ENCODE measurements at places on chromosomes 6 and 20.

GRCh38 chr6:112337209-112337638 is 9.9 kb upstream of the RFPL4B start:
- peak; percentile 54 for DNase-seq

GRCh38 chr6:143515061-143515760 is 3.7 kb upstream of the FUCA2 start:
- no peak for DNase-seq

DNA sequence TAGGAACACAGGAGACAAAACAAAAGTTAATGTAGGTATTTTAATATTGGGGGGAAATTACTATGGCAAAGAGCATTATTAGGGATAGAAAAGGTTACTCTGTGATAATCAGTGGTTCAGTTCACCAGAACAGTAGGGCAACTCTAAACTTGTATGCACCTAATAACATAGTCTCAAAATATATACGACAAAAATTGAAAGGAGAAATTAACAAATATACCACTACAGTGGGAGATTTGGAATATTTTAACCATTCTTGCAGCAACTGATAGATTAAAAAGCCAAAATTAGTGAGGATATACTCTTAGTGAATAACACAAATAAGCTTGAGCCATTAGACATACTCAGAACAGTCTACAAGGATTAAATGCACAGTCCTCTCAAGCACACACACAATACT is 11.0 kb downstream of the ARMC12 start:
- DNase-seq = no peak

GRCh38 chr20:58028123-58028522 is 200.3 kb downstream of the ANKRD60 start:
- no peak for DNase-seq

DNA sequence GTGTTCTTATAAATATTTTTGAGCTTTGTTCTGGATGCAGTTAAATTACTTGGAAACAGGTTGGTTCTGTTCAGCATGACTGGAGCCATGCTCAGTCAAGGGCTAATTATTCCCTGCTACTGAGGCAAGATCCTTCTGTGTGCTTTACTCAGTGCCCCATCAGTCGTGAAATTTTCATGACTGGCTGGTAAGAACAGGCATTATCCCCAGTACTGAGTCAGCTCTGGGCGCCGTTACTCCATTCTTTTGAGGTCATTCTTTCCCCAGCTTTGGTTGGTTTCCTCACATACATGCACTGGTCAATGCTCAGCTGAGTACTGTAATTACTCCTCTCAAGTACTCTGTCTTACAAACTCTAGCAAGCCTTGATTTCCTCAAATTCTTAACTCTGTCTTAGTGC is 71.3 kb downstream of the CDKAL1 start:
- no peak for DNase-seq

DNA sequence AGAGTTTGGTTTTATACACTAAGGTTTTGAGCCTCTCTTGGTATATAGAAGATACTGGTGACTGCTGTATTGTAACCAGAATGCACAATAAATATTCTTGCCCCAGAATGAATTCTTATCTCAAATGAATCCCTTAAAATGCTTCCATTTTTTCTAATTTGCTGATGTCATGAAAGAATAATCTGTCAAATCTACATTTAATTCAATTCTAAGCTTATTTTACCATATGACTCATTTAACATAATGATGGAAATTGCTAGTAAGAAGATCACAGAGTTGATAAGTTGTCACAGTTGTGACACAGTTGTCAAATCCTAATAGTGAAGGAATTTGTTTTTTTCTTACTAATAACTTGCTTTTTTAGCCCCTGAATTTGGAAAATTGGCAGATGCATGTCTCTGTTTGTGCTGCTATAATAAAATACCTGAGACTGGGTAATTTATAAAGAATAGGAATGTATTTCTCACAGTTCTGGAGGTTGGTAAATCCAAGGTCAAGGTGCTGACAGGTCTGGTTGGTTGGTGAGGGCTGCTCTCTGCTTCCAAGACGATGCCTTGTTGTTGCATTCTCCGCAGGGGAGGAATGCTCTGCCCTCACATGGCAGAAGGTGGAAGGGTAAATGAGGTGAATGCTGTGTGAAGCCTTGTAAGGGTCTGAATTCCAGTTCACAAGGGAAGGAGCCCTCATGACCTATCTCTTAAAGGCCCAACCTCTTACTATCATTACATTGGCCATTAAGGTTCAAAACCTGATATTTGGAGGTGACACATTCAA is 4.7 kb downstream of the ECT2L start:
- no peak for DNase-seq

- no peak for DNase-seq
Observed at GRCh38 chr20:9993137-9993536, 41.6 kb upstream of the ANKEF1 start.

DNA sequence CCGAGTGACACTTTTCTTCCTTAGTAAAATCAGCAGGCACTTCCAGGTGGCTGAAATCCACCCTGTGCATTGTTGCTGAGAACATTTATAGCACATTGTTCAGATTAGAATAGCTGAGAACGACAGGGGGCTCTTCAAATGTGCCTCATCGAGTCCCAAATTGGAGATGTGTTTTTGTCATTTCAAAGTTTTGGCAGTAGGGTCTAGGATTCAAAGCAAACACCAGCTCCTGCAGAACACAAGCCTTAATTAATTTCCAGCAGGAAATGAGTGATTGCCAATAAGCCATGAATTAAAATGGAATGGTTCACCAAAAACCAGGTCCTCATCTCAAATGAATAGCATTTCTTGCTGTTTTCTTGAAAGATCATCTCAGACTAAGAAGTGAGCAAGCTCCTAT is 171.6 kb downstream of the PLCB1 start:
- no peak for DNase-seq

GRCh38 chr6:136990754-136991153 is 54.0 kb downstream of the IL20RA start:
- no peak for DNase-seq

DNA sequence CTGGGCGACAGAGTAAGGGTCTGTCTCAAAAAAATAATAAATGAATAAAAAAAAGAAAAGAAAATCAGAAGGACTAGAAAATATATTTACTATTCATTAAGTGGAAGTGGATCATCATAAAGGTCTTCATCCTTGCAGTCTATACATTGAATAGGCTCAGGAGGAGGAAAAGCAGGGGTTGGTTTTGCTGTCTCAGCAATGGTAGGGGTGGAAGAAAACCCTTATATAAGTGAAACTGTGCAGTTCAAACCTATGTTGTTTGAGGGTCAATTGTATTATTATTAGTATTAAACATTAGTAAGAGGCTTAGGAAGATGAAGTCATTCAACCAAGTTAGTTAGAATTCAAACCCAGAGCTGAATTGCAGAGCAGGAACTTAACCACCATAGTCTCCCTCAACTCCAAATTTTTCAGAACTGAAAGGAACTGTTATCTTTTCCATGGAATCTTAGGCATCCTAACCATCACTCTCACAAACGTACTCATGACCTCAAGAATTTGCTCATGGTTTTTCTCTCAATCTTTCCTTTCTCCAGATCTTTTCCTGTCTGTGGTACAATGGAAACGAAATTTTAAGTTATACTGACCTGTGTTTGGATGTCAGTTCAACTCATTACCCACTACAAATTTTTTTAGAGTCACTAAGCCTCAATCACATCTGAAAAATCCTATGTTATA is 7.7 kb upstream of the SMIM13 start:
- no peak for DNase-seq

DNA sequence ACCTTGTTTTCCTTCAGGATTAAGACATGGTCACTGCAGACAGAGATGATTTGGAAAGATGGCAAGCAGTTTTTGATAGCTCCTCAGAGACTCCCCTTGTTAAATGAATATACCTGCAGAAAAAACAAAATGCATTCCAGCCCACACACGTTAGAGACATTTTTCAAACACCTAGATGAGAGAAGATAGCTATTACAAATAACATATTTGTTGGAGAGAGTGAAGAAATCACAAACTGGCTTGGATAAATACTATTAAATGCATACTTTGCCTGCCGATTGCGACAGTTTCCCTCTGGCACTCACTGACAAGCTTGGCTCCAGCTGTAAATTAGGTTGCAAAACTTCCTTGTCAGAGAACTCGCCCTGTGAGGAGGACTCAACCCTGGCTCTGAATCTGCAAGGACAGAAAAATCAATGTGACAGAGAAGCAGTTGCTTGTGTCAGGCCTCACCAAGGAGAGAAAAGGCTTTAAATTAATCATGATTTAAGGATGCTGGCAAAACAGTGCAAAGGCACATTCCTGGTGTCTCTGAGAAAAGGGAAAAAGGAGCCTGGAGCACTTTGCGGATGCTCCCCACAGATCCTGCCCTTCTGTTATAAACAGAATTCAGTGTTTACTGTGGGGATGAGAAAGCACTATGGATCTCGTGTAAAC is 423.7 kb upstream of the MARCKS start:
- DNase-seq = peak; percentile 69

GRCh38 chr20:46991880-46992639 is 97.4 kb downstream of the EYA2 start:
- DNase-seq = no peak

DNA sequence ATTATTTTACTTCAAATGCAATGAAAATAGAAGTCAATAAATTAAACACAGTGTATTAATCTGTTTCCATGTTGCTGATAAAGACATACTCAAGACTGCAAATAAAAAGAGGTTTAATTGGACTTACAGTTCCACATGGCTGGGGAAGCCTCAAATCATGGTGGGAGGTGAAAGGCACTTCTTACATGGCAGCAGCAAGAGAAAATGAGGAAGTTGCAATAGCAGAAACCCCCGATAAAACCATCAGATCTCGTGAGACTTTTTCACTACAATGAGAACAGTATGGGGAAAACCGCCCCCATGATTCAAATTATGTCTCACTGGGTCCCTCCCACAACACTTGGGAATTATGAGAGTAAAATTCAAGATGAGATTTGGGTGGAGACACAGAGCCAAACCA is 82.2 kb downstream of the GPR63 start:
- no peak for DNase-seq

GRCh38 chr20:54337144-54337543 is 129.3 kb downstream of the PFDN4 start:
- no peak for DNase-seq

DNA sequence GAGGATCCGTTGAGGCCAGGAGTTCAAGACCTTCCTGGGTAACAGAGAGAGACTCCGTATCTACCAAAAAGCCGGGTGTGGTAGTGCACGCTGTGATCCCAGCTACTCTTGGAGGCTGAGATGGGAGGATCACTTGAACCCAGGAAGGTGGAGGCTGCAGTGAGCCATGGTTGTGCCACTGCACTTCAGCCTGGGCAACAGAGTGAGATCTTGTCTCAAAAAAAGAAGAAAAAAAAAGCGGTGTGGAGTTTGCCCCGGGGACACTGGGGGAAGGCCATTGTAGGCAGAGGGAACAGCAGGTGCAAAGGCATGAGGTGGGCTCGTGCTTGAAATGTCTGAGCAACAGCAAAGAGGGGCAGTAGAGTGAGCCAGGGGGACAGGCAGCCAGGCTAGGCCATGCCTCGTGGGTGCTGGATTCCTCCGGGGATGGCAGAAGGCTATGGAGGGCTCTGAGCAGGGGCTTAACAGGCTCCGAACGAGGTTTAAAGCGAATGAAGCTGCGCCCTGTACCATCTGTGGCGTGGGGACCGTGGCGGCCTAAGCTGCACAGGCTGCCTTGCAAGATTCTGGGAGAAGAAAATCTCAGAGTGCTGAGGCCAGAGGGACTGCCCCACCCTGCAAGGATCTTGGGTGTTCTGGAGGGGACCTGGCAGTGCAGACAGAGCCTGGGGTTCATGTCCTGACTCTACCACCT is 36.9 kb upstream of the NOL4L start:
- DNase-seq = no peak

- DNase-seq = no peak
Observed at GRCh38 chr6:145539831-145540230, 195.5 kb downstream of the EPM2A start.

- no peak for DNase-seq
Observed at GRCh38 chr20:19911810-19912382, 105.3 kb upstream of the NAA20 start.

- no peak for DNase-seq
Observed at GRCh38 chr6:149233056-149233715, 84.3 kb upstream of the TAB2 start.

DNA sequence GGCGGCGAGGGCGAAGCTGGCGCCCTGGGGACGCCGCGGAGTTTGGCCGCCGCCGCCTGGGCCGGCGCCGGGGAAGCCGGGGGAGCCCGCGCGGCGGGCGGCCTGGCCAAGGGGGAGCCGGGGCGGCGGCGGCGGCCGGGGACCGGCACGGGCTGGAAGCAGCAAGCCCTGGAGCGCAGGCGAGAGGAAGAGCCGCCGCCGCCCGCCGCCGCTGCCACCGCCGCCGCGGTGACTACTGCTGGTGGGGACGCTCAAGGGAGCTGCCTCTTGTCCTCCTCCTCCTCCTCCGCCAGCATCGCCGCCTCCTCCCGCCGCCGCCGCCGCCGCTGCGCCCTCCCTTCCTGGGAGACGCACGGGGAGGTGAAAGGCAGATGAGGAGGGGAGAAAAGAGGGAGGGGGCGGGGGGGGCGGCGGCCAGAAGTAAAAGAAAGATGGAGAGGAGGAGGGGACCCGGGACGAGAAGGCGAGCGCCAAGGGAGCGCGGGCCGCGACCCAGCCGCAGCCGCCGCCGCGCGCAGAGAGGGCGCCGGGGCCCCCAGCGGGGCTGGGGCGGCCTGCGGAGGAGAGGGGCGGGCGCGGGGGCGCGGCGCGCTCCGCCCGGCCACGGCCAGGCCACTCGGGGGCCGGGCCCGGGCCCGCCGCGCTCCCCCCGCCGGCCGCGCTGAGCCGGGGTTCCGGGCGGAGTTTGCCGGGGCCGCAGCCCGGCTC is 846 bp downstream of the PDE10A start:
- DNase-seq = no peak

GRCh38 chr6:148147463-148147830 is 195.2 kb upstream of the SASH1 start:
- DNase-seq = no peak

DNA sequence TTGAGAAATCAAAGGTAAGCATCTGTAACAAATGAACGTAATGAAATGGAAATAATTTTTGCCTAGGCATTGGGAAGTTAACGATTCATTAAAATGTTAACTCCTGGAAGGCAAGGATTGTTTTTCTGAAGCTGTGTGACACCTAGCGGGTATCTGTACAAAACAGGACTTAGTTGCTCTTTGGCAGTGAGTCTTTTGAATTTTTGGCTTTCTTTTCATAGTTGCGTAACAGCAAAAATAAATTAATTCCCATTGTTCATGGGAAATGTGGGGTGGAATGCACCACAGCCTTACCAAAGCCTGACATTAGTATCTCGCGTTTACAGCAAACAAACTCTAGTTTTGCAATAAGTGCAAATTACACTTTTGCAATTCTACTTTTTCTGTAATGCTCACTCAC is 92.7 kb upstream of the DTNBP1 start:
- DNase-seq = no peak

DNA sequence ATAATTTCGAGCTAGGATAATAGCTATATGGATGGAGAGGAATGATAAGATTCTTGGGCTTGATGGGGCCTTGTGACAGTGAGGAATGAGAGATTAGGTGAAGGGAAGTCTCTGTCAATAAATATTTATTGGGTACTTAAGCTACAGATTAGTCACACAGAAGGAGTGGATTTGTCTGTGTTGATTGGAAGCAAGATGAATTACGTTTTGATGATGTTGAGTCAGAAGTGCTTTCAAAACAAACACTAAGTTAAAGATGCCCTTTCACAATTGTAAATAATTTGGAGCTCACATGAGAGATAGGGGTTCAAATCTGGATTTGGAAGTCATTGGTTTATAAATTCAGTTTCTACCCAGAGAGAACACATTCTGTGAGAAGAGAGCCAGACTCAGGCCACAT is 834.2 kb downstream of the KIF16B start:
- DNase-seq = no peak

GRCh38 chr6:6469074-6469473 is 119.4 kb upstream of the LY86 start:
- DNase-seq = no peak
